Myometrial cell (primary cell): ENCODE measurements at places on chromosomes 2 and 18. TPM values are rescaled to one million over a fixed set of nuclear protein-coding genes. Genes with fewer than 3 reads are reported as not detected.

The RTP5 gene
- total RNA-seq, result not detected in 2 replicates

The KIF3C gene
- total RNA-seq, result 11.5 and 13.1 TPM in 2 replicates

The LYG2 gene
- not detected in 2 replicates for total RNA-seq

The UGP2 gene
- total RNA-seq, result 117 and 132 TPM in 2 replicates

The TRPM8 gene
- total RNA-seq, result not detected in 2 replicates

The CYS1 gene
- 1.2 TPM in 1 of 2 replicates, not detected in the other for total RNA-seq

The RIT2 gene
- not detected in 2 replicates for total RNA-seq

The GPAT2 gene
- total RNA-seq, result 3.0 and 9.2 TPM in 2 replicates

The G6PC2 gene
- not detected in 2 replicates for total RNA-seq

The LAMA1 gene
- total RNA-seq, result 17.7 and 21.6 TPM in 2 replicates

The PROKR1 gene
- total RNA-seq, result not detected in 2 replicates

The PRADC1 gene
- 47.9 and 58.1 TPM in 2 replicates for total RNA-seq

The ILKAP gene
- total RNA-seq, result 18.3 and 20.2 TPM in 2 replicates

The HOXD11 gene
- 6.6 and 9.4 TPM in 2 replicates for total RNA-seq

The MAL gene
- not detected in 2 replicates for total RNA-seq

The SULT6B1 gene
- total RNA-seq, result not detected in 2 replicates

The SDC1 gene
- total RNA-seq, result 25.1 and 26.1 TPM in 2 replicates

The ADD2 gene
- not detected in 2 replicates for total RNA-seq

The EVX2 gene
- total RNA-seq, result not detected in 2 replicates

The RMDN2 gene
- 2.3 and 8.4 TPM in 2 replicates for total RNA-seq

The NOSTRIN gene
- total RNA-seq, result 0.18 and 0.29 TPM in 2 replicates

The NCKAP5 gene
- total RNA-seq, result under 0.01 TPM in 1 of 2 replicates, not detected in the other

The OR6B2 gene
- not detected in 2 replicates for total RNA-seq

The CXCR1 gene
- not detected in 2 replicates for total RNA-seq

The CDH2 gene
- 22.5 and 24.3 TPM in 2 replicates for total RNA-seq

The C2orf66 gene
- not detected in 2 replicates for total RNA-seq

The TMEM17 gene
- total RNA-seq, result 3.2 and 4.6 TPM in 2 replicates

The TPO gene
- total RNA-seq, result not detected in 2 replicates

The C2orf80 gene
- total RNA-seq, result not detected in 2 replicates

The ADAM23 gene
- 2.7 and 4.0 TPM in 2 replicates for total RNA-seq

The ST8SIA5 gene
- total RNA-seq, result not detected in 2 replicates

The ZNF513 gene
- total RNA-seq, result 5.1 and 6.6 TPM in 2 replicates

The IL18RAP gene
- not detected in 2 replicates for total RNA-seq

The COMMD1 gene
- total RNA-seq, result 61.7 and 83.0 TPM in 2 replicates

The STAT4 gene
- total RNA-seq, result 0.53 TPM in 1 of 2 replicates, not detected in the other

The PSMA8 gene
- not detected in 2 replicates for total RNA-seq

The UBXN4 gene
- total RNA-seq, result 45.3 and 57.8 TPM in 2 replicates

The CNOT11 gene
- total RNA-seq, result 39.5 and 52.1 TPM in 2 replicates

The OTOS gene
- total RNA-seq, result not detected in 2 replicates

The AQP12B gene
- not detected in 2 replicates for total RNA-seq

The SH3BP4 gene
- total RNA-seq, result 51.2 and 57.9 TPM in 2 replicates

The GPR35 gene
- not detected in 2 replicates for total RNA-seq

The ALK gene
- total RNA-seq, result not detected in 2 replicates

The CD28 gene
- total RNA-seq, result under 0.01 TPM in 1 of 2 replicates, not detected in the other

The CYBRD1 gene
- 41.8 and 55.5 TPM in 2 replicates for total RNA-seq

The MATN3 gene
- total RNA-seq, result 3.5 and 6.2 TPM in 2 replicates

The FAM110C gene
- total RNA-seq, result not detected in 2 replicates

The CD226 gene
- under 0.01 and 0.35 TPM in 2 replicates for total RNA-seq
